ENCODE measurements at places on chromosomes 2 and 18.

- DNase-seq: no peak
Observed at GRCh38 chr2:46732127-46732526, 183.5 kb downstream of the MCFD2 start.

GRCh38 chr2:237725661-237726060 lies 72.9 kb upstream of the RBM44 start:
- DNase-seq: peak; percentile 89

- DNase-seq: no peak
Observed at GRCh38 chr2:229090225-229090624, 180.9 kb downstream of the PID1 start.

DNA sequence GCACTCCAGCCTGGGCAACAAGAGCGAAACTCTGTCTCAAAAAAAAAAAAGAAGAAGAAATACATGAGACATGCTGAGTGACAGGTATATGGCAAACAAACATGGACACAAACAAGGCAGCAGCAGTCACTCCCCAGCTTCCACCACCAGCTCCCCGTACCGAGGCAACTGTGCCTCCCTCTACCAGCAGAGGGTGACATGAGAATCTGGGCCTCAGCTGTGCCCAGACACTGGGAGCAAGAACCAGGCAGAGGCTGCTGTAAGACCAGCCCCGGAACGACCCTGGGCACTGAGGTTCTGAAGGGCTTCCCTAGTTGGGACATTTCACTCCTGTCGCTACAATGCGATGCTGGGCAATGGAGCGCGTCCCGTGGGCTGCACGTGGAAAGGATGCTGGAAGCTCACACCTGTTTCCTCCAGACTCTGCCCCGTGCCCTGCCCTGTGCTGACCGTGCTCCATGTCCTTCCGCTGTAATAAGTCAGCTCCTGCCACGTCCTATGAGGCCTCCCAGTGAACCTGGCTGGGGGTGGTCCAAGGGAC lies 37.1 kb downstream of the BOK start:
- DNase-seq: no peak

- DNase-seq: no peak
Observed at GRCh38 chr2:26191316-26192159, 18.6 kb downstream of the GAREM2 start.

GRCh38 chr2:150710041-150710440 lies 222.6 kb upstream of the RND3 start:
- DNase-seq: no peak

- no peak for DNase-seq
Observed at GRCh38 chr2:228703152-228703551, 521.7 kb upstream of the SPHKAP start.

DNA sequence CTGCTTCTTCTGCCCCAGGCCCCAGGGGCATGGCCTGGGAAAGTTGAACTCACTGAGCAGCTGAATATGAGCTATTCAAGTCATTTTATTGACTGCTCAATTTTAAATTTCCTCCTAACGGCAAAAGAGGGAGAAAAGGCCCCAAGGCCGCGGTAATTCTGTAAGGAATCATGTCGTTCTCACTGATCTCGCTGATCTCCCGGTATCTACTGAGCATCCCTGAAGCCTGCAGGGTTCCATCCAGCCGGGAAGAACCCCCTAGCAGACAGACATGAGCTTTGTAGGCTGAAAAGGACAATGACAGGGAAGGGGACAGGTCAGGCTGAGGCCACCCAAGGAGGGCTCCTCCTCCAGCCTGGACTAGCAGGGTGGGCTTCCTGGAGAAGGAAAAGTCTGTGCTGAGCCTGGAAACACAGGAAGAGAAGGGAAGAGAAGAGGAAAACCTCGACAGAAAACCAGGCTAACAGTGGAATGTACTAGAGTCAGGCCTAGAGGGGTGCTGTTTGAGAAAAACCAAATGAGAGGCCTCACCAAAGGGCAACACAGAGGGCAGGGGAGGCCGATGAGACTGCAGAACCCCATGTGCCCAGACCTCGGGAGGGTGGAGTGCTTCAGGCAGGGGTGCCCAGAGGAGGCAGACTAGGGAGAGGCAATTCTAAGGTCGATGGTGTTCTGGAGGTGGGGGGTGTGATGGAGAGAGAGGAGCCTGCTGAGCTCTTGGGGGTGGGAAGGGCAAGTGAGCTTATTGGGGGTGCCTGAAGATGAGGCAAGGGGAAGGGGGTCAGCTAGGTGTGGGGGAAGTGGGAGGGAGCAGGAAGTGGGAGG lies 2.9 kb upstream of the NPPC start:
- no peak for DNase-seq

GRCh38 chr2:103448495-103448894 lies 686.7 kb downstream of the TMEM182 start:
- DNase-seq: no peak

- DNase-seq: peak; percentile 29
Observed at GRCh38 chr2:111210036-111210435, 89.3 kb downstream of the BCL2L11 start.

- DNase-seq: no peak
Observed at GRCh38 chr2:184879671-184880070, 281.3 kb downstream of the ZNF804A start.

DNA sequence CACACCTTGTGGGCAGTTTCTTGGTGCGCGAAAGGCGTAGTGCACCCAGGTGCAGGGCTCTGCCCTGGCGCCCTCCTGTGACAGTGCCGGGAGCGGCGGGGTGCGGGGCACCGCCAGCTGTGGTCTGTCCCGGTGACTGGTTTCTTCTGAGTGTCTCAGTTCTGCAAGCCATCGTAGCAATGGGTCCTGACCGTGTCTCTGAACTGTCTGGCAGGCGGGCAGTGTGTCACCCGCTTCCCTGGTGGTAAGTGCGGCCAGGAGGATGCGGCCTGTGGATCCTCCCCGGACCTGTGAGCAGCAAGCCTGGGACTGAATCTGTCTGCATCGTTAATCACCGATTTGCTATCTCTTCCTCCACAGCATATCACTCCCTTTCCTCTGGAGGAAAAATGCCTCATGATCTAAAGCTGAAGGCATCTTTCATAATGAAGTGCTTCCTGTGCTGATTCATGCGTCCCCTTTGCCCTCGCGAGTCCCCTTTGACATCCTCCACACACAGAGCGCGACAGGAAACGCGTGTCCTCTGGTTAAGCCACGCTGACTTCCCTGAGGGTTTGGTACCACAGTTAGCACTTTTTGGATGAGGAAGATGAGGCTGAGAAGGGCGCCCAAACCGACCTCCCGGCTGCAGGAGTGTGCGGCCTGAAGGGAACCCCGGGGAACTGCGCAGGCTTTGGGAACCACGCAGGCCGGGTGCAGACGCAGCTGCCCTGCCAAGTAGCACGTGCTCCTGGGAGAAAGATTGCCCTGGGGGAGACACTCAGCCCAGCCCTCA lies 416.0 kb upstream of the HS6ST1 start:
- peak; percentile 88 for DNase-seq

DNA sequence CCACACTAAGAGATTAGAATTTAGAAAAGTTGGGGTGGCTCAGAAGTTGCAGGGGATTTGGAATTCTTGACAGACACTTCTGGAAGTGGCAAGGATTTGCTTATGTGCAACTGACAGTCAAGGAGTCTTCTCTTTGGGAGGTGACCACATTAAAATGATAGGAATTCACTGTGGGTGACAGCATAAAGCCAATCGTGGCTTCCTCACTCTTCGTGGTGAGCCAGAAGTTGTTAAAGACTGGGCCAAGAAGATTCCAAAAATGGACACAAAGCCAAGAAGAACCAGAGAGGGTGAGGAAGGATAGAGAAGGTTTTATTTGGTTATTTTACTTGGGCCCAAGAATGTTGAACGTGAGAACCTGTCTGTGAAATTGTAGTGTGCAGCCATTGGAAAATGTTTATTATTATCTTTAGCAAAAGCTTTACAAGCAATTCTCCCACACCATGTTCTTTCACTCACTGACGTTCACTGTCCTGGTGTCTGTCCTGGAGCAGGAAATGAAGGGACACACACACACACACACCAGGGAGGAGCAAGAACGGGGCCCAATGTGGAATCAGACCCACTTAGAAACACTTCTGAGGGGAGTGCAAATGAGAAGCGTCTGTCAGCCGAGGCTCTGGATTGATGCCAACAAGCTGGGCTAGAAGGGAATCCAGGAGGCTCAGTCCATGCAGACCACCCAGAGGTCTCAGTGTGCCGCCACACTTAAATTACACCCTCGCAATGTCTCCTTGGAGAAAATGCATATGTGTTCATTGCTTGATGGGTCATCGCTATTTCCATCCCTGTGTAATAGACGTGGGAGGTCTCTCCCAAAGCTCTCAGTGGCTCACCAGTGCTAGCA lies 37.2 kb downstream of the STEAP3 start:
- DNase-seq: no peak

DNA sequence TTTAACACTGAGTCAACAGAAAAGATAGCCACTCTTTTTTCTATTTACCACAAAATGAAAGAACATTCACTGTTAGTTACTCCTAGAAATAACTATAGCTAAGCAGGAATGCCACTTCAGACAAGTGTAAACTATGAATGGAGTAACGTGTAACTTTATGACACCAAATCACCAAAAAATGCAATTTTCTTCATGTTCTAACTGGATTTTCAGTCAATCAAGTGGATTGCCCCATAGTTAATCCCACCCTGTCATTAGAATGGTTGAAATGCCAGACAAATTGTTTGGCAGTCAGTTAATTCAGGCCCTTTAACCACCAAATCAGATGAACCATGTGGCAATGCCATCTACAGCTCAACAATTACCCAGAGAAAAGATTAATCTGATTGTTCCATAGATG lies 9.9 kb downstream of the EPHA4 start:
- DNase-seq: no peak

GRCh38 chr2:60317844-60318243 lies 235.6 kb downstream of the BCL11A start:
- peak; percentile 20 for DNase-seq

DNA sequence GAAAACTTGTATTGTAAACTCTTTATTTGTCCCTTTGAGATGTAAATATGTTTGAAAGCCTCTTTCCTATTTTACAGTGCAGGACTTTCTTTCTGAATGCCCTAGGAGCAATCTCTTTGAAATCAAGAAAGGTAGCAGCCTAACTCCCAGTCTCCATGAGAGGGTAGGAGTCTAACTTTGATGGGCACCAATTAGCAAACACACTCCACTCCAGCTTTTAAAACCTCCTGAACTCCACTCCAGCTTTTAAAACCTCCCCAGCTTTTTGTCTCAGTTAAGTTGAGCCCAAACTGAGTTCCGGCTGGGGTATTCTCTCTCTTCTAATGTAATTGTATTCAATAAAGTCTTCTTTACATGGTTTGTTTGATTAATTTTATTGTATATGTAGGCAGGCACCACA lies 493.7 kb upstream of the CDH7 start:
- no peak for DNase-seq

GRCh38 chr2:236776695-236777251 lies 207.1 kb downstream of the ACKR3 start:
- no peak for DNase-seq

DNA sequence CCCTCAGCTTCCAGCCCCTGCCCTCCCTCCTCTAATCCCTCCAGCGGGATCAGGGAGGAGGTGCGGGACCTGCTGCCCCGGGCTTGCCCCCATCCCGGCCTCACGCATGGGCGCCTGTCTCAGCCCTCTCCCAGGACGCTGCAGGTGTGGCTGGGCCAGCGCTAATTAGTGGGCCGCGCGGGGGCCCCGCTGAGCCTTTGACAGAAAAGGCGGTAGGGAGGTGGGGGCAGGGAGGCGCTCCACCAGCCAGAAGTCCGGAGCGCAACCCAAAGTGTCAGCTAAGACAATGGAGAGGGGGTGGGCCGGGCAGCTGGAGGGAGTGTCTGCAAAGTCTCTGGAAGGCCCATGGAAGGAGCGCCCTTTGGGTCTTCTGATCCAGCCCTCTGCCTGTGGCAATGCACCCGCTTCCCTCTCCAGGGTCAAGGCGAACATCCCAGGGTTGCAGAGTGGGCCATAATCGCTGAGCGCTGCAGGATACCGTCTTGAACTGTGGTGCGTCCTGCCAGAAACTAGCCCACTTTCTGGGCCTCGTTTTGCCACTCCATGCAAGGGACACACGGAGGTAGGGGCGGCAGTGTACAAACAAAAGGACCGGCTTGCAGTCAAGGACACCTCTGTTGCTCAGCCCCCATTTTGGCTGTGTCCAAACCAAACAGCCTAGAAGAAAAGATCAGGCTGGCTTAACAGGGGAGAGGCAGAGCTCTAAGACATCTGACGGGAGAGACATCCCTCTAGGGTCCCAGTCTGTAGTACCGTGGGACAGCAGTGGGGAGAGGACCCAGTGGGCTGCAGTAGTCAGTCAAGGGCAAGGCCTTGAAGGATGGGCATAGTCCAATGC lies 3.5 kb downstream of the ATP6V1B1 start:
- no peak for DNase-seq

Measured in inflammatory macrophage (primary cell).